ENCODE measurements at places on chromosomes 4 and X.

DNA sequence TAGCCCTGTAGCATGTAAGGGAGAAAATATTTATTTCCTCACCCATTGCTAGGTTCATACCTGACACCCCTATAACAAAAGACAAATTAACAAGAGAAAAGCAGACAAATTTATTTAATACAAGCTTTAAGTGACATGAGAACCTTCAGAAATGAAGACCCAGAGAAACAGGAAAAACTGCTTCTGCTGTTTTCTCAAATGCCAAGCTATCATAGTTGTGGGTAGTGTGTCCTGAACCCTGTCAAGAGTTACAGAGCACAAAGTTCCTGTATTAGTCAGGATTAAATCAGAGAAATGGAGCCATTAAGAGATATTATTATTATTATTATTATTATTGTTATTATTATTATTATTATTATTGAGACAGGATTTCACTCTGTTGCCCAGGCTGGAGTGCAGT lies 17.5 kb downstream of the CCDC160 start:
- no peak for DNase-seq

DNA sequence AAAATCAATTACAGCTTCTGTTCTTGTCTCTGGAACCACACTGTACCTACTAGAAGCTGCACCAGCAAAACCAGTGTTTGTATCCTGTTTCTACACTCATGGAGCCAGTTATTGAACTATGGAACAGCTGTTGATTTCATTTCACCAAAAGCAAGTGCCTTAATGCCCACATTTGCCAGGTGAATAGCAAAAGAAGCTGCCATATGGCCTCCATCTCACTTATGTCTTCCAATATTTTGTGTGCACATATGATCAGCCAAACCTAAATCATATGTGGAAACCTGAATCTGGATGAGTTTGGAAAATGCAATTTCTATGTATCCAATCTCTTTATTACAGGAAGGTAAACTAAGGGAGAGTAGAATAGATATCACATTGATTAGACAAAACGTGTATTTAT lies 415.8 kb upstream of the GRID2 start:
- no peak for DNase-seq

DNA sequence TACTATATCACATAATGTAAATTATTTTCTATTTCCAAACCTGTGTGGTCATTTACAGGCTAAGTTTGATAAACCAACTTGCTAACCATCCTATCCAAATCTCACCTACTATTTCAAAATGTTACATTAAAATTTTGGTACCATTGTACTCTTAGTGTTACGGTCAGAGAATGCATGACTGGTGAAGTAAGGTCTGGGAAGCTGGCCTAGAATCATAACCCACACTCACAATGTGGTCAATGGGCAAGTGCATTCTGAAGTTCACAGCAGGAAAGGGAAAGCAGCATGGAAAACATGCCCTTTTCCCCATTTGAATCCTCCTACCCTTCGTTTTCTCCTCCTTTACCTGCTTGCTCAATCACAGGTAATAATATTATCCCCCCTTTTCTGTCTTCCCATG lies 54.4 kb downstream of the PPP3CA start:
- DNase-seq = no peak

DNA sequence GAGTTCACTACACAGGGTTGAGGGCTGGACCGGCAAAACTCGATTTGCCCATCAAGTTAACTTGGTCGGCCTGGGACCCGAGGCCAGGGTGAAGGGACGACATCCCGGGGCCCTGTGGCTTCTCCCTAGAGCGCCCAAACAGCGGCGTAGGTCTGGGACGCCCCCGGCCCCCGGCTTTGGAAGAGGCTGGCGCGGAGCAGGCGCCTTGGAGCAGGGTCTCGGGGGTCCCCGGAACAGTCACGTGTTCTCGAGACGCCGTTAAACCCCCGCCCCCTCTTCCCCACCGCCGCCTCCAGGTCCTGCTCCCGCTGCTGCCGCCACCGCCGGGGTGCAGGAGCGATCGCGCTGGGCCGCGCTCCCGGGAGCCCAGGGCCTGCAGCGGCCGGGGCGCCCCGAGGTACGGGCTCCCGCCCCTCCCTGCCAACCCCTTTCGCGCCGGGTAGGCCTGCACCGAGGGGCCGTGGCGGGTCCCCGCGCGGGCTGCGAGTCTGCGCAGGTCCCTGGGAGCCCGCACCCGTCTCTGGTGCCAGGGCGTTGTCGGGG lies at the start of gene NPY5R:
Gene NPY5R, plus strand, starts transcription at position 289 of the 543 bp plus-strand sequence. CDS start 6,382 bp downstream, outside the sequence.
- no peak for DNase-seq

DNA sequence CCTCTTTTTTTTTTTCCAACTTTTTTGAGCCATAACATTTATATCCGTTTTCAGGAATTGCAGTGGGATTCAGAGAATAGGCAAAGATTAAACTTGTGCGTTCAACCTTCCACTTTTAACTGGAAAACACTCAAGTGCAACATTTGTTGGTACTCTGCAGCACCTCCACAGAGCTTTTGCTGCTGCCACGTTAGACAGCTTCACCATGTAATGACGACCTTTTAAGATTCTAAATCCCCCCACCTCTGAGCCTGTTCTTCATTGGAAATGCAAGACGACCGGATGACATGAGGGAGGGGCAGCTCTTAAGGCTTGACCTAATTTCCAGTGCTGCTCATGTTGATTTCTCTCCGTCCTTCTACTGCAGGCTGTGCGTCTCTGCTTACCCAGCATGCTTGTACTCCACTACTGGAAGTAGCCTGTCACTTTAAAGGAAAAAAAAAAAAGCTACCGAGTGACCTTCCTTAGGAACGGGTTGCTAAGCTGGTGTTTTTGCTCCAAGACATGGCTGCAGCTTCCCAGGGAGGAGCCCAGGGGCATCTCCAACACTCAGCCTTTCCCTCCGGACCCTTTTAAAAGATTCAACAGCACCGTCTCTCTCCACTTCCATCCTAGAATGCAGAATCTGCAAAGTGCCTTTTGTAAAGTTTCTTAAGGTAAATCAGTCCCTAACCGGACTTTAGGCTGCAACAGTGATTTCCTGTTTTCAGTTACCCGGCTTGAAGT lies at the start of gene CC2D2A:
Gene CC2D2A, plus strand, starts transcription at position 481 of the 726 bp plus-strand sequence. CDS start 6,051 bp downstream, outside the sequence.
- DNase-seq = no peak

- DNase-seq = no peak
Measured at GRCh38 chr4:139900964-139901376, 235.4 kb downstream of the MGST2 start.

- no peak for DNase-seq
Measured at GRCh38 chr4:176193126-176193525, 2.3 kb downstream of the SPATA4 start.

DNA sequence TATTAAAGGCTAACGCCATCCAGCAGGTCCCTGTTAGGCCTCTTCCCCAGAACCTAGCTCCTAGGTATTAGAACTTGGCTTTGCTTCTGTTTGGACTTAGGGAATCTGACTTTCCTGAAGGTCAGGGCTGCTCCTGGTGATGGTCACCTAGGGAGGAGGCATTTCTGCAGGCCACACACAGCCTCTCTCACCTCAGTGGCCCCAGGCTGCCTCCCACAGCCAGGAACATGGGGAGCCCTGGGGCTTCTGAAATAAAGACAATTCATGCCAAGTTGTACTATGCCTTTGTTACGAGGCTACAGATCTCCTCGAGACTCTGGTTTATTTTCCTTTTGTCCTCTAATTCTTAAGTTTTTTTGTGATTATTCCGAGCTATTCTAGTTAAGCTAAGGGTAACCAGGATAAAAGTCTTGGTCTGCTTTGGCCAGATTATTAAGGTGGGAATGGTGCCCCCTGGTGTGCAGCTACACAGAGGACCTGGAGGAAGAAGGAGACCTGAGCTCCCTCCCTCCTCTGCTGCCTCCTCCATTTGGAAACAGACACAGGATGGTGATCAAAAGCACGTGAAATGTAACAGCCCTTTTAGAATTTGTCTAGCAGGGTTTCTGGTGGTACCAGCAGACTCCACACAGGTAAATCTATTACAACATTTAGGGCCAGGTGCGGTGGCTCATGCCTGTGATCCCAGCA lies 131.0 kb downstream of the DCLK2 start:
- no peak for DNase-seq

GRCh38 chr4:6116696-6117285 lies 83.6 kb downstream of the JAKMIP1 start:
- DNase-seq = no peak

- DNase-seq = no peak
Measured at GRCh38 chrX:47900833-47901232, 64.1 kb downstream of the ZNF81 start.

GRCh38 chr4:116197317-116197809 lies 888.0 kb downstream of the TRAM1L1 start:
- DNase-seq = no peak

DNA sequence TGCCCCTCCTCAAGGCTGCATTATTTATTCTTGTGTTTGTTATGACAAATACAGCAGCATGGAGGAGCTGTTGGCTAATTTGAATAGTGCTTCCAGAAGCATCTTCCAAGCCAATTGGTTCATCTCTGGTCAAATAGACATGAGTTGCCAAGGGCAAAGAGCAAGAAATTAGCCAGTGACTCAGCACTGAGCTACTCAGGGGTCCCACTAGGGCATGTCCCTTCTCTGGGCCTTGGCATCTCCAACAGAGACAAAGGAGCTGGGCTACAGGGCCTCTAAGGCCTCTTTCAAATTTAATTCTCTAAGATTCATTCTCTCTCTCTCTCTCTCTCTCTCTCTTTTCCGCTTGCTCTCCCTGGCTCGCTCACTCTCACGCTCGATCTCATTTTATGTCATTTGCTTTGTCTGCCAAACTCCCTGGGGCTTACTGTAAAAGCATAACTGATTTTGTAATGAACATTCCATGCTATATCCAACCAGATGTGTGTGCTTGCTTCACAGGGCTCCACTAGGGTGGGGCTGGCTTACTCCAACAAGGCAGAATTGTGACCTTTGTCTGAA lies 86.7 kb upstream of the MAGEA4 start:
- DNase-seq = no peak

- no peak for DNase-seq
Measured at GRCh38 chr4:78951862-78952472, 12.7 kb upstream of the PAQR3 start.

GRCh38 chrX:150731795-150732194 lies 38.6 kb downstream of the MTMR1 start:
- no peak for DNase-seq

- DNase-seq = no peak
Measured at GRCh38 chr4:151624626-151625565, 135.9 kb downstream of the GATB start.

DNA sequence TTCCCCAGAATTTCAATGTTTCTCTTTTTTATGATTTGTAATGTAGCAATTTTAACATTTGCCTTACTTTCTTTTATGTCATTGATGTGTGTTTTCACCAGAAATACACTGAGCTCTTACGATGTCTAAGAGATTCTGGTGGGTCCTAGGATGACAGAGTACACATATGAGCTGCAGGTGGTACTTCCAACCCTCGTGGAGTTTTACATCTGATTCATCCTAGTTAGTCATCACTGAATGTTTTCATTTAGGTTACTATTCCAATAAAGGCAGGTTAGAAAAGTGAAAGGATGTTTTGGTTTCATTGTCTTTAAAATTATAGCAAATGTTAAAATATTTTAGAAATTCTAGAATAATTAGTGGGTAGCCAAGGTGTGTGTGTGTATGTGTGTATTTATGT lies 605.9 kb downstream of the ADGRL3 start:
- DNase-seq = no peak

- no peak for DNase-seq
Measured at GRCh38 chrX:57211906-57212305, 74.6 kb upstream of the FAAH2 start.

- DNase-seq = no peak
Measured at GRCh38 chr4:74486905-74487304, 42.0 kb downstream of the AREG start.

DNA sequence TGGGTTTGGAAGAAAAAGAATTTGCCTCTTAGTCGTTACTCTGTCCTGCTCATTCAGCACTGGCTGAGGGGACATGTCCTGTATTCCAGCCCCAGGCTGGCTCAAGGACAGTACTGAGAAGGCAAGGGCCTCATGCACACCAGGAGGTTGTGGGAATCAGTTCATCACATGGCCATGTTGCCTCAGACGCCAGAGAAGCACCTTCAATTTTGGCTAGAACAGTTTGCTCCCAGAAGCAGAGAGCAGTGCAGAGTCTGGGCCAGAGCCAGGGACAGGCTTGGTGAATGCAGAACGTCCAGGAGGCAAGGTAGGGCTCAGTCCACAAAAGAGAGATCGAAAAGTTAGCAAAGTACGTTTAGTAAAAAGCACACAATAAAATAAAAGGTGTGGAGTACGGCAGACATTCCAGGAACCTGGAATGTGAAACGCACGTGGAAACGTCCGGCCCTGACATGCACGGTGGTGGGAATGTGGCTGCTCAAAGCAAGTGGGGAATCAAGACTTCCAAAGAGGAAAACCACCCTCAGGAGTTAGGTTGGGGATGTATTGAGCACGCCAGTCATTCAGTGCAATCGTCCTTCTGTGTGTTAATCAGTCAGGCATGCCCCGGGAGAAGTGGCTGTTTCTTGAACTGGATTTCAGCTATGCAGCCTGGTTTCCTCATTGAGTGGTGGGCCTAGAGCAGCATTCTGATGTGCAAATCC lies 1.2 kb upstream of the SLC2A9 start:
- DNase-seq = no peak

DNA sequence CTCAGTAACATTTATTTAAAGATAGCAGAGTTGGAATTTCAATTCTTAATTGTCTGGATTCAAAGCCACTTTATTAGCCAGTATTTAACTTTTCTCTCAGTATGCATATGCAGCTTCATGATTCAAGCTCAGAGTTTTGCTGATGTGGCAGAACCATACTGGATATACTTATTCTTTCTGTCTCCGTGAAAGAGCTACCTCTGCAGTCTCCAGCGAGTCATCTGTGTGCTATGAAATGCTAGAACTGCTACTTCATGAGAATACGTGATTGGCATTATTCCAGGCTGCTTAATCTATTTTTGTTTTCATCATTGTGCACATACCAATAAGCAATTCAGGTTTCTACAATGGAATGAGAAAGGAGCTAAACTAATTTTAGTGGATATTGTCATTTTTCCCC lies 743.7 kb downstream of the C4orf33 start:
- DNase-seq = no peak

DNA sequence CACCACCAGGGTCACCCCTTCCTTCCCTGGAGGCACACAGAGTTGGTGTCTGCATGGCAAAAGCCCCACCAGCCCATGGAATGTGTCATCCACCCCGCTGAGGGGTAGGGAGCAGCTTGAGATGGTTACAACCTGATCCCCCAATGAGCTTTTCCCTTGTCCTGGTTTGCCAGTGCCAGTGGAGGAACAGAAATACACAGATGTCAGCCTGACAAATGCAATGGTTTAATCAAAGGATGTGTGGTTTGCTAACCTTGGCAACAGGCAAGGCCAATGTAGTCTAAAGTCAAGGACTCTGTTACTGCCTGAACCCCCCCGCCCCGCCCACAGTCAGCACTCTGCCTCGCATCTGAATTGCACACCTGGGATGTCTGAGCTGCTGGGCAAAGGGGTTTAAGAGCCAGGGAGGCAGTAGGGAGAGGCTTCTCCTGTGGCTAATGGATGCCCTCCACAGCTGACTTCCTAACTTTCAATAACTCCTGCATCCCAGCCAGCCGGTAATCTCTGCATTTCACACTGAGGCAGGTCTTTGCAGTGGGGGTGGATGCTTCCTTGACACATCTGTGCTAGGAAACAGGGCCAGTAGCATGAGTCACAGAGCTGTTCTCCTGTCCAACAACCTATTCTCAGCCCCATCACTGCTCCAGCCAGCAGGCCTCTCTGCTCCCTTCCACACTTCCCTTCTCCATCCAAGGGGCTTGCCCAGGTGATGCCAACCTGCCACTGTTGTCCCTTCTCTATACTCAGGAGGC lies 137.5 kb downstream of the AMMECR1 start:
- DNase-seq = no peak

GRCh38 chrX:34901761-34902160 lies 40.8 kb upstream of the FAM47B start:
- DNase-seq = no peak

- DNase-seq = no peak
Measured at GRCh38 chr4:105162123-105162796, 15.6 kb downstream of the TET2 start.

GRCh38 chr4:113116414-113117357 lies 67.2 kb downstream of the ANK2 start:
- DNase-seq = no peak
